Esophagus squamous epithelium (tissue), 5 donors: ENCODE measurements at places on chromosomes 11 and 22.
A peak's percentile ranks its signal among the peaks of the same experiment; 100 is the strongest.

- DNase-seq, result no peak
Observed at GRCh38 chr22:24153353-24153752, 27.9 kb upstream of the SUSD2 start.

DNA sequence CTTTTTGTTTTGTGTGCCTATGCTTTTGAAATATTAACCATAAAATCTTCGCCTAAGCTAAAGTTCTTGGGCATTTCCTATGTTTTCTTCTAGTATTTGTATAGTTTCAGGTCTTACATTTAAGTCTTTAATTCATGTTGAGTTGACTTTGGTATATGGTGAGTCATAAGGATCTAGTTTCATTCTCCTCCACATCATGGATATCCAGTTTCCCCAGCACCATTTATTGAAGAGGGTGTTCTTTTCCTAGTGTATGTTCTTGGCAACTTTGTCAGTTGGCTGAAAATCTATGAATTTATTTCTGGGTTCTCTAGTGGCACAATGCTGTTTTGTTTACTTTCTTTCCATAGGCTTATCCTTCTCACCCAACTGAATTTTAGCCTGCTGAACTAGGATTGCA lies 49.0 kb downstream of the CTSC start:
- DNase-seq, result no peak

DNA sequence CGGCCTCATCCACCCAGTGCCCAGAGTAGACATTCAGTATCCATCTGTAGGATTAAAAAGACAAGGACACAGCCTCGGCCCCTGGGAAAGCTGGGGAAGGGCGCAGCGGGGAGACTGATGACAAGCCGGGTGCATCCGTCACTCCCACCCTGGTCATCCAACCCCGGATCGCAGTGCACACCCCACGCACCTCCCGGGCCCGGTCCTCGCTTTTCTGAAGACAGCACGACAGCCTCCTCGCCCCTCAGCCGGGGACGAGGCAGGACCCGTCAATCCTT lies 1.1 kb downstream of the FCHSD2 start:
- DNase-seq, result no peak

GRCh38 chr11:18105086-18105801 lies 638 bp downstream of the SAAL1 start:
- no peak for DNase-seq

GRCh38 chr11:117328375-117329010 lies 839 bp downstream of the CEP164 start:
- no peak for DNase-seq

- DNase-seq, result no peak
Observed at GRCh38 chr22:49494555-49494954, 333.1 kb downstream of the BRD1 start.

- DNase-seq, result no peak
Observed at GRCh38 chr11:69199583-69200315, 44.0 kb downstream of the SMIM38 start.

- no peak for DNase-seq
Observed at GRCh38 chr11:70637949-70638583, 239.7 kb downstream of the CTTN start.

- DNase-seq, result no peak
Observed at GRCh38 chr22:43060183-43060582, 29.0 kb downstream of the TTLL1 start.

DNA sequence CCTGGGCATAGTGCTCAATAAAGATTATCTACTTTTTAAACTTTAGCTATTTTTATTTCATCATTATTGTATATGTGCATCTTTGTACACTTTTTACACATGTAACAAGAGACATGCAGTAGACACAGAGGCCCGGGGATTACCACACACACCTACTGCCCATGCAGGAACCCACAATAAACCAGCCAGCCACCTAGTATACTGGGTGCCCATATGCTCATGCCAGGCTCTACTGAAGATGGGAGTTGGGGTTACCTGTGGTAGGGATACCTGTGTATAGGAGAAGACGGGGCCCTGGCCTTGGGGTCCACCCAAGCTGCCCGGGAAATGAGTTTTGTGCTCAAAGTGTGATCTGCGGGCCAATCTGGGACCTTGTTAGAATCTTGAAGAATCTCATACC lies 31.2 kb upstream of the P2RY2 start:
- no peak for DNase-seq

DNA sequence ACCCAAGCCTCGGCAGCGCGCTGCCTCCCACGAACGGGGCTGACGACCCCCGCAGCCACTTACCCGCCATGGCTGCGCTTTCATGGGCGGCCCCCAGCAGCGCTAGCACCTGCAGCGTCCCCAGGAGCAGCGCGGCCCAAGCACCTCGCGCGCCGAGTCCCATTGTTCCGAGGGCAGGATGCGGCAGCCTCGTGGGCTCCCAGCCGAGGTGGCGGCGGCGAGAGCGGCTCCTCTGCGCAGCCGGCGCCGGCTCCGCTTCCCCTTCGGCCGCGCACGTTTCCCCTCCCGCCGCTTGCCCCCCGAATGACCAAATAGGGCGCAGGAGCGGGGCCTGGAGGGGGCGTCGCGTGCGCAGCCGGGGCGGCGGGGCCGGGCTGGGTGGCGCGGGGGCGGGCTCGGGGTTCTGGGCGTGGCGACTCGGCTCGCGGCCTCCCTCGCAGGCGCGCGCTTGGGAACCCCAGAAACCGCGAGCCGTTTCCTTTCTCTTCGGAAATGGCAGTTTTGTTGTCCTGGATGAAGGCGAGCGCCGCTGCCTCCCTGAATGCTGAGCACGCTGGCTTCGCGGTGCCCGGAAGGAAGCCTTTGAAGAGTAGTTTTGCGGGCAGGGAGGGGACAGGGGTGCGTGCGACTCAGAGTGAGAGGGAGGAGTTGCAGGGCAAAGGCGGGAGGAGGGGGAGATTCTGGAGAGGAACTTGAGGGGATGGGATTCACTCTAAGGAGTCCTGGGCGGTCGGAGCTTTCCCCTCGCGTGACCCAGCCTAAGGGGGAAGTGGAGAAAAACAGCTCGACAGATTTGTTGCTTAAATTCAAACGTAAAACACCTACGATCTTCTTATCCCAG lies at the start of gene TMEM123:
TSS of gene TMEM123 (minus strand) at position 305 of the 841 bp plus-strand sequence. CDS start at position 163, 142 bp downstream.
- DNase-seq, result peak; percentile 16

- DNase-seq, result no peak
Observed at GRCh38 chr11:80346353-80347059, 905.7 kb upstream of the TENM4 start.

GRCh38 chr11:34805937-34806336 lies 110.2 kb downstream of the APIP start:
- no peak for DNase-seq

DNA sequence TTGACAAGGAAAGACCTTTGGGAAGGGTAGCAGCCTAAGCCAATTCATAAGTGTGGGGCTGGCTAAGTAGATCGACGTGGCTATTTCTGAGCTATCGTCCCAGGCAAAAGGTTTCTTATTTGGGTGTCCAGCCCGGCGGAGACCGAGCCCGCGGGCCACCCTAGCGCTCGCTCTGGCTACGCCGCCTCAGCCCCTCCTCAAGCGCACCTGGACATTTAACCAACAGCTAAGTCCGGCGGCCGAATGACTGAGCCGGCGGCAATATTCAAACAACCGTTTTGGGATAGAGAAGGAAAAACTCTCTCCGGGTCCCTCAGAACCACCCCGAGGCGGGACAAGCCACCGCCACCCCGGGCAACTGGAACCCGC lies 457 bp downstream of the RNF141 start:
- DNase-seq, result no peak

DNA sequence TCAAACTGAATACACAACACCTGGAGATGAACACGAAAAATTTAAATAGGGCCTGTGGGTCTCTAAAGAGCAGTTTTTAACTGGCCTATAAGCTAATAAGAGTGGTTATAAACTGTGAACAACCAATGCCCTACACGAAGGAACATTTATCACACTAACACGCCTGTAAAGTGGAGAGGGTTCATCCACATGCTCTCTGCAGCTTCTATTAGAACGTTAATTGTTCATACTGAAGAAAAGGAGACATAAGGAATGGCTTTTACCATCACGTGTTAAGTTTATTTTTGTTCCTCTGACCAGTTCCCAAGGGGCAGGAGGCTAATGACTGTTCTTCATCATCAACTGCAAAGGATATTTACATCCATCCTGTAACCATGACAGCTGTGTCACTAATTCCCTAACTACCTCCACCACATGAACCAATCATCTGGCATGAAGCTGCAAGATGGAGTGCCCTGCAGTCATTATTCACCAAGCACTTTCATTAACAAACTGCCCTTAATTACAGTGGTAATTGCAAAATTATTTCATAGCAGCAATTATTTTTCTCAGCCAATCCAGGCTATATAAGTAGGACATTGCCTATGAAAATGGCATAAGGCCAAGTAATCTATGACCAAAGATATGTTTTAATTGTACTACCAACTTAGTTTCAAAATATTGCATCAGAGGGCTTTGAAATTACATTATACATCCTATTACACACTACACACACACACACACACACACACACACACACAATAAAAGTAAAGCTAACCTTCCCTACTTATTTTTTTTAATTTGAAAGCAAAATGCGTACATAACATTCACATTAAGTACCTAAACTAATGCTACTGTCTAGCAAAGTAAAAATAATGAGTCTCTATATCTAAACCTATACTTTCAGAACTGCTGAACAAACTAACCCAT lies 186.7 kb downstream of the CADM1 start:
- DNase-seq, result no peak

DNA sequence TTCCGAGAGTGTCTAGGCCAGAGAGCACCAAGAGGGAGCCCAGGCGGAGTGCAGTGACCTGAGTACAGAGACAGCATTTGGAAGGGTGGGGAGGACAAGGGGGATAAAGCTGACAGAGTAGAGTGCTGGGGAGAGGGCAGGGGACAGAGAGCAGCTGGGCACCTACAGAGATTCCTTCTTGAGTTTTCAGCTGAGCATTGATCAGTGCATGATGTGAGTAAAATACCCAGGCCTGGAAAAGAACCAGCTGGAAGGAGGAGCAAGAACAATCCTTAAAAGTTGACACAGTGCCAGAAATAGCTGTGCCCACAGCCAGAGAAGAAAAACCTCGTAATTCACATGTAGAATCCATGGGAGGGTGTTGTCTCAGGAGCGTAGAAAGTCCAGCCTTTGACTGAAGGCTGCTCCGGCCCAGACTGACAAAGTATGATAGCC lies 33.9 kb upstream of the PANX2 start:
- DNase-seq, result no peak

DNA sequence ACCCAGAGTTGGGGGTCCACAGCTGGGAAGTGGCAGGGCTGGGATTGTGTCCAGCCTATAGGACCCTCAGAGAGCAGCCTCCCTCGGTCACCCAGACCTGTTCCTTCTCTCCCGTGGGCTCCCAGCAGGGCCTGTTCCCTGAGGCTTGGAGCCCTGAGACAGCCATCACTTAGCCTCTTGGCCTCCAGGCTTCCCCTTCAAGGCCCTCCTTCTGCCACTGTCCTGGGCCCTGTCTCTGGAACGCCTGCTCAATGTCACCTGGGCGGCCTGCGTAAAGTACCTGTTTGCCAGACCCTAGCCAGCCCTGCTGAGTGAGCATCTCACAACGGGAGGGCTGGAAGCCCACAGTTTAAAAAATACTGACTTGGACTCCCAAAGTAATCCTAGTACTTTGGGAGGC lies 6.5 kb downstream of the MGAT3 start:
- no peak for DNase-seq

DNA sequence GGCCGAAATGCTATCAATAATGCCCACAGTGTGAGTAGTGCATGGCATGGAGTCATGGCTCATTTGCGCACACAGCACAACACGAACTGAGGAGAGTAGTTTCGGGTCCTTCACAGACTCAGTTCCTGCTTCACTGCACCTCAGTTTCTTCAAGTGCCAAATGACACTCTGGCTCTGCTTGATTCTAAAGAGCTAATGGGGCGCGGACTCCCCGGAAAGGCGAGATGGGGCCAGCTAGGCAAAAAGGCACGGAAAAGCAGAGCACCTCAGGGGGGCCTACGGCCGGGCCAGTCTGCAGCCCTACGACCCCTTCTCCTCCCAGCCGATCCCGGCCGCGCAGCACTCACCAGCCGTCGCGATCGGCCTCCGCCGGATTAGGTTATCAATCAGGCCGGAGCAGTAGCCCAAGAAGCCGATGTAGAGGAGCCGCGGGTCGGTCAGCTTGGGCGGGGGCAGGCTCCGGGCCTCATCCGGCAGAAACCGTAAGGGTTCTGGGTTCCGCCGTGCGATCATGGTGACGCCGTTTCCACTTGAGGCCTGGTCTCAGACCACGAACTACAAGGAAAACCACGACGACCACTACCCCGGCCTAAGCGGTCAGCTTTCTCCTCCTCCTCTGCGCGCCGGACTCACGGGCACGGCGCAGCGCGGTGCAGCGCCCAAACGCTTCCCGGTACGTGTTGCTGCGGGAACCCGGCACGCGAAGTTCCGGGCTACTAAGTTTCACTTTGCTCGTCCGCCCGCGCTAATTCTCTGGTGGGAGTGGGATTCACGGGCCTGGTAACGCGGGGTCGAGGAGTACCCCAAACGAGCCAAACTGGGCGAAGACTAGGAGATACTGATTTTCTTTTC lies at the start of gene NDUFC2:
TSS of gene NDUFC2 (minus strand) at position 631 of the 852 bp plus-strand sequence. CDS start at position 513, 118 bp downstream.
- DNase-seq, result no peak

GRCh38 chr11:61654397-61654829 lies 25.8 kb upstream of the DAGLA start:
- DNase-seq, result no peak

DNA sequence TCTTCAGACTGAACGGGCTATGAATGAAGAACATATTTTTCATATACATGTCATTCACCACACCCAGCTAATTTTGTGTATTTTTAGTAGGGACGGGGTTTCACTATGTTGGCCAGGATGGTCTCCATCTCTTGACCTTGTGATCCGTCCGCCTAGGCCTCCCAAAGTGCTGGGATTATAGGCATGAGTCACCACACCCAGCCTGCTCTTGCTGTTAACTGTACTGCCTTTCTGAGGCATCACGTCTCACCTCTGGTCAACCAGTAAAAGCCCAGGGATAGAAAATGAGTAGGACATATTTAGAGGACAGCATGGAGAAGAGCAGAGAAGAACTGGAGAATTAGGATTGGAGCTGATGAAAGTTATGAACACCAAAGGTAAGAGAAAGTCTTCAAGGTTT lies 55.6 kb downstream of the APOL3 start:
- DNase-seq, result no peak

- no peak for DNase-seq
Observed at GRCh38 chr11:134542401-134543165, 130.5 kb upstream of the B3GAT1 start.

DNA sequence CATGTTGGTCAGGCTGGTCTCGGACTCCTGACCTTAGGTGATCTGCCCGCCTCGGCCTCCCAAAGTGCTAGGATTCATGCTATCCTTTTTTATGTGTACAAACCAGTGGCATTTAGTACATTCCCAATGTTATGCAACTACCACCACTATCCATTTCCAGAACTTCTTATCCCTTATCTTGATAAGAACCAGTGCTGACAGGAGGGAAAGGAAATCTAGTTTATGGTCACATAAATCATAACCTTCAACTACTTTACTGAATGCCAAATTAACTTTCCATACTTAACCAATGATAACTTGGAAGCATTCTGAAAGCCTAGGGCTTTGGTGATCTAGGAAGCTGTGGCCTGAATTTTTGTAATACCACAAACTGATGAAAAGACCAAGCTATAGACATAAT lies 170.4 kb downstream of the SWAP70 start:
- no peak for DNase-seq

DNA sequence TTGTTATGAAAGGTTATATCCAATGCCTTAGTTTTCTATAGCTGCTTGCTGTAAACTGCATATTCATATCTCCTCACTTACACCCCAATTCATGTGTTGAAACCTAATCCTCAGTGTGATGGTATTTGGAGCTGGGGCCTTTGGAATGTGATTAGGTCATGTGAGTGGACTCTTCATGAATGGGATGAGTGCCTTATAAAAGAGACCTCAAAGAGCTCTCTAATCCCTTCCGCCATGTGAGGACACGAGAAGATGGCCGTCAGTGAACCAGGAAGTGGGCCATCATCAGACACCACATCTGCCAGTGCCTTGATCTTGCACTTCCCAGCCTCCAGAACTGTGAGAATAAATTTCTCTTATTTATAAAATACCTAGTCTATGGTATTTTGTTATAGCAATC lies 79.3 kb downstream of the CYP2R1 start:
- DNase-seq, result no peak
